ENCODE measurements at places on chromosomes 12 and 14. TPM values are rescaled to one million over a fixed set of nuclear protein-coding genes. Genes with fewer than 3 reads are reported as not detected.

Gene KLRG1
- total RNA-seq, result 2.8 TPM

Gene NR2C1
- total RNA-seq, result 25.0 TPM

DNA sequence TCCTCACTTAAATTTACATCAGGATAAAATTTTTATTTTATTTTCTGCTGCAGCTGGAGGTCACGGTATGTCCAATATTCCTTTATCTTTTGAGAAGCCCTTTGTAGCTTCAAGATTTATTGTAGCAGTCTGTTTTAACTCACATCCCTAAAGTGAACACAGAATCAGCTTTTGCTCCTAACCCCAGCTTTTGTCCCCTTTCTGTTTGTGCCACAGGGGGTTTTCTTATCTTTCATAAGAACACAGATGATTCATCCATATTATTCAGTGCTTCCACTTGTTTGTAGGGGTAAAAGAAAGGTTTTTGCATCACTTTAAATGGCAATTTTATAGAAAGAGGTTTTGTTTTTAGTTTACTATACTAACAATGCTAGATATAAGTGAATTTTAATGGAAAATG is 21.8 kb upstream of the PIK3C2G start:
- H3K27ac ChIP-seq, result no peak overlapping the region
- H3K27me3 ChIP-seq, result no peaks in the 10 kb centered on the region
- no peak for DNase-seq
- H3K4me1 ChIP-seq, result peaks cover 2% of the 10 kb centered on the region
- no peak overlapping the region for H3K4me3 ChIP-seq
- no peaks in the 10 kb centered on the region for H3K36me3 ChIP-seq

GRCh38 chr12:124227951-124228711 is 66.8 kb upstream of the RFLNA start:
- no peaks in the 10 kb centered on the region for H3K27me3 ChIP-seq
- no peak overlapping the region for H3K4me3 ChIP-seq
- H3K27ac ChIP-seq, result no peak overlapping the region
- DNase-seq, result no peak
- H3K36me3 ChIP-seq, result no peaks in the 10 kb centered on the region

DNA sequence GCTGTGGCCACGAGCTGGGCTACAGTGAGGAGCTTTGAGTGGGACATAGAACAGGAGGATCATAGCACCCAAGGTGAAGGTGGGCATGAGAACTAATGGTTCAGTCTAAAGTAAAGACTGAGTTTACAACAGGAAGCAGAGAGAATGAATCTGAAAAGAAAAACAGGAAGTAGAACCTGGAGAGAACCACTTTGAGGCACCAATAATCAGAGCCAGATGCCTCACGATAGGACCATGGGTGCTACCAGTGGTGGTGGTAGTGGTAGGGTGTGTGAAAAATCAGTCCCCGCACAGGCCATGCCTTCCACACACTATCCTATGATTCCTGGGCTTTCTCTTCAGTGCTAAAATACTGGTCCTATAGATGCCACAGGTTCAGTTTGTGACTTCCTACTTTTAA is 293.6 kb downstream of the AKAP6 start:
- H3K27me3 ChIP-seq, result no peaks in the 10 kb centered on the region
- H3K36me3 ChIP-seq, result no peaks in the 10 kb centered on the region
- H3K4me1 ChIP-seq, result peaks cover 3% of the 10 kb centered on the region
- H3K27ac ChIP-seq, result no peak overlapping the region

GRCh38 chr14:102993523-102993922 is 63.8 kb downstream of the CDC42BPB start:
- no peaks in the 10 kb centered on the region for H3K4me1 ChIP-seq
- H3K27ac ChIP-seq, result no peak overlapping the region
- peaks cover 17% of the 10 kb centered on the region for H3K36me3 ChIP-seq
- H3K27me3 ChIP-seq, result no peaks in the 10 kb centered on the region
- no peak for DNase-seq

DNA sequence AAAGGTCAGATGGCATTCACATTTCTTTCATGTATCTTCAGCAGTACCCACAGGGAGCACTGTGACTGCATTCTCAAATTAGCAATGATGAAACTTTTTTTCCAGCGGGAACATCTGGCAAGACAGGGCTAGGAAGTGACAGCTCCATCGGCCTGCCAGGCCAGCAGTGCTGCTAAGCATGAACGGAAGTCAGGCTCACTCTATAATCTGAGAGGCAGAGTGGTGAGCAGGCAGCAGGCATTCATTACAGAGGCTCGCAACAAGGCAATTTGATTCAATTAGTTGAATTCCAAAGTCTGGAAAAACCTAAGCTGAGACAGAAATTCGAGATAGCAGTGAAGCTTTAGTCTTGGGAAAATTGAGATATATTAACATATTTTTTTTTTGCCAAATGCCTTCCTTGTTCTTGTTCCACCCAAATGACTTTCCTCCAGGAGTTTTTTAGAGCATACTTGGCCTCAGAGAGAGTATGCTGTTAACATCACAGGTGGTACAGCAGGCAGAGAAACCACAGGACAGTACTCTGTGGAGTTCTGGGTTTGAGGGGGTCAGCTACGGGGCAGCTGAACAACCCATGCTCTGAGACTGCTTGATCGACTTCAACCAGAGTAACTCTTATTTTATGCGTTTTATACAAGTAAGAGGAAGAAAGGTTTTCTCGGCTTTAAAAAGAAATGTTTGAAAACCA is 414.9 kb downstream of the APAF1 start:
- H3K27ac ChIP-seq, result no peak overlapping the region
- no peaks in the 10 kb centered on the region for H3K4me1 ChIP-seq
- no peak overlapping the region for H3K4me3 ChIP-seq
- no peak for DNase-seq
- H3K36me3 ChIP-seq, result no peaks in the 10 kb centered on the region
- H3K27me3 ChIP-seq, result no peaks in the 10 kb centered on the region

GRCh38 chr12:117090388-117090787 is 8.8 kb downstream of the TESC start:
- no peaks in the 10 kb centered on the region for H3K36me3 ChIP-seq
- no peak for DNase-seq
- H3K27ac ChIP-seq, result peak overlapping the region; percentile 19
- H3K4me1 ChIP-seq, result no peaks in the 10 kb centered on the region
- H3K27me3 ChIP-seq, result no peaks in the 10 kb centered on the region

Data from liver (tissue), 10 donors.